ENCODE measurements at places on chromosomes 11 and 22.

DNA sequence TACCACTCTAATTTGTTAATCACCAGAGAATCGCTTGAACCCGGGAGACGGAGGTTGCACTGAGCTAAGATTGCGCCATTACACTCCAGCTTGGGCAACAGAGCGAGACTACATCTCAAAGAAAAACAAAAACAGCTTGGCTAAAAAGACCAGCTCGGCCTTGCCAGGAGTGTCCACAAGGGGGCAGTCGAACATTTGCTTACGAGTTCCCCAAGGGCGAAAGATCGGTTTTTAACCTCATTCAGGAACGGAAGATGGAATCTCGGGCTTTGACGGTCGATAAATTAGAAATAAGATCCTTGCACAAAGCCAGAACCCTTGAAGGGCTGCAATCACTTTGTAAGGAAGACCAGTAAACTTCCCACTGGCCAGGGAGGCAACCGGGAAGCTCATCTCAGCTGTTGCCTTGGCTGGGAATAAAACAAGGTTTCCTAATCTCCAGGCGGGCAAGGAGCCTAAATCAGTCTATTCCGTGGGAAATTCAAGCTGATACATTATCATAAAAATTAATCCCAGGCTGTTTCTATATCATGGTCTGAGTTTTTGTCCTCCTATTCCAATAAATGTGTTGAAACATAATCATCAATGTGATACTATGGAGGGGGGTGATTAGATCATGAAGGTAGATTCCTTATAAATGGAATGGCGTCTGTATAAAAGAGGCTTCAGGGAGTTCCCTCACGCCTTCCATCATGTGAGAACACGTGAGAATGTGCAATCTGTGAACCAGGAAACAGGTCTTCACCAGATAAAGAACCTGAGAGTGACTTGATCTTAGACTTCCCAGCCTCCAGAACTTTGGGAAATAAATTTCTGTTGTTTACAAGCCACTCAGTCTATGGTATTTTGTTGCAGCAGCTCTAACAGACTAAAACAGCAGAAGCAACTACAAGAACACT lies 14.9 kb upstream of the SLC29A2 start:
- DNase-seq: peak; percentile 74

DNA sequence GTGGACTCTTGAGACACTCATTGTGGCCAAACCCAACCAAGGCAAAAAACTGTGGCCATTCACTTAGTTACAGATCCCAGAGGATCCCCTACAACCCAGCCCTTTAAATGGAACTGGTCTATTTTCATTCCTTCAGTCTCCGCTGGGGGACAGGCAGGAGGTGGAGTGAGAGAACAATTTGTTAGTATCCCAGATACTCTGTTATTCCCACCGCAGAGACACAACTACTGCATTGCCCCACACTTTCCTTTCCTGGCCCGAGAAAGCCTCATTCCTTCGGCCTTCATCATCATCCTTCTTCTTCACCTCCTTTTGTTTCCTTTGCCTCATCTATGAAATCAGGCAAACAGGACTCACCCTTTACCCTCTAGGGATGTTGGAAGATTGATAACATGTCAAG lies 191.1 kb downstream of the NTM start:
- DNase-seq: no peak

DNA sequence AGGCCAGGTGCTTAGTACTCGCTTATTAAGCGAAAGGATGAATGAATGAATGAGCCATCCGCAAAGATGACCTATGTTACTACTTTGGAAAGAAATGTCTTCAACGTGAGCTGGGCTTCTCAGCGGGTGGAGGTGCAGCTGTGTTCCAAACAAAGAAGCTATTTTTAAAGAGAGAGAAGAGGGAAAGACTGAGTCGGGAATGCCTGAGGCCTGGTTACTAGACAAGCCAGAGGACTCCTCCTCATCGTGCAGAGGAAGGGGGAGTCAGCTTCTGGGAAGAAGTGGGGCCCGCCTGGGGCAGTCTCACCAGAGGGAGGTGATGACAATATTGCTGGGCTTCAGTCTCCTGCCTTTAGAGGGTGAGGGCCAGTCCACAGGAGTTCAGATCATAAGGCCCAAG lies 30.4 kb upstream of the CD5 start:
- DNase-seq: no peak

- DNase-seq: no peak
Observed at GRCh38 chr11:112196519-112197087, 21.3 kb downstream of the BCO2 start.

GRCh38 chr11:125164091-125164421 lies 495 bp upstream of the PKNOX2 start:
- no peak for DNase-seq

DNA sequence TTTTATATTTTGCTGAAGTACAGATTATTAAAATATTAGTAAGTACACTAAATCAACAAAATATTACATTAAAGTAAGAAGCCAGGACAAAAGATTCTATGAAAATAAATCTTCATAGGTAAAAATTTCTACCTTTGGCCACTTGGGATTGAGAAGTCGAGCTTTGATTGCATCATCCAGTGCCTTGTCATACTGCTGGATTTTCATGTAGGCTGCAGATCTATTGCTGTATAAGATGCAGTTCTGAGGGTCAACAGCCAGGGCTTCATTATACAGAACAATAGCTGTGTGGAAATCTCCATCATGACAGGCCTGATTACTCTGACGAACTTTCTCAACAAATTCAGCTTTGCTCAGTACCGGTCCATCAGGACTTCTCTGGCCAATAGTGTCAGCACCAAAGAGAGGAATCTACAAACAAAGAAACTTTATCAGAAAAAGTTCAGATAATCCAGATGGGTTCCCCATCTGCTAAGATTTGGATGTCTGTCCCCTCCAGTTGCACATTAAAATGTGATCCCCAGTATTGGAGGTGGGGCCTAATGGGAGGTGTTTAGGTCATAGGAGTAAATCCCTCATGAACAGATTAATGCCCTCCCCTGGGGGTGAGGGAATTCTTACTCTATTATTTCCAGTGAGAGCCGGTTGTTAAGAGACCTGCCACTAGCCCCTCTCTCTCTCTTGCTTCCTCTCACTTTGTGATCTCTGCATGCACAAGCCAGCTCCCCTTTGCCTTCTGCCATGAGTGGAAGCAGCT lies 50.0 kb downstream of the TTC28 start:
- DNase-seq: no peak

- DNase-seq: no peak
Observed at GRCh38 chr11:68695531-68695930, 11.2 kb downstream of the GAL start.

DNA sequence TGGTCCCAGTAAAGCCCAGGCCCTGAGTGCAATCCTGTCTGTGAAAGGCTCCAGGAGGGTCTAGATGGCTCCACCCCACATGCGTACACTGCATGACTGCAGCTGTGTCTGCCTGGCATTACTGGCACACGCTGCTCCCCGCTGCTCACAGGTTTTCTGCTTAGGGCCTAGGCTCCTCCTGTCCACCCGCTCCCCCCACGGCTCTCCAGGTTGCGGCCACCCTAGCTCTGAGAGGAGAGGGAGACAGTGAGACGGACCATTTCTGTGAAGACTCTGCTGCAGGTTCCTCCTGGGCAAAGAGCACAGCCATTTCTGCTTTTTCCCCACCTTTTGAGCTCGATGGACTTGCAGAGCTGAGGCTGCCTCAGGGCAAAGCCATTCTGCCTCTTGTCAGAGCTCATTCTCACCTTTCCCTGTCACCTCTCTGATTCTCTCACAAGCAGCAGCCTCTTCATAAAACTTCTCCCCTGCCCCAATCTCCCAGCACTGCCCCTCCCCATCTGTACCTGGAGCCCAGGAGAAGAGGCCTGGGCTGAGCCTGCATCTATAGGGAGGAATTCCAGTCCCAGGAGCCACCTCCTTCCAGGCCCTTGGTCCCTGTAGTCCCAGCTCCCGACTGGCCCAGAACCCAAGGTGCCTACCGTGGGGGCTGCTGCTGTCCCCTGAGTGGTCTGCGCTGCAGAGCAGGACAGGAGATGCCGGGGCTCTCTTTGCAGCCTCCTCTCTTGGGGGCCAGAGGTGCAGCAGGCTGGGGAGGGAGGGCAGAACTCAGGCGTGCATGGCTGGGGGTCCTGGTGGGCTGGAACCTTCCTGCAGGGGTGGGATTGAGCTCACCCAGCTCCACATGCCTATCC lies 433.7 kb upstream of the B3GAT1 start:
- DNase-seq: no peak

GRCh38 chr22:45428391-45429385 lies 15.2 kb downstream of the RIBC2 start:
- no peak for DNase-seq

GRCh38 chr11:66146074-66146473 lies 76.0 kb downstream of the PACS1 start:
- DNase-seq: no peak

DNA sequence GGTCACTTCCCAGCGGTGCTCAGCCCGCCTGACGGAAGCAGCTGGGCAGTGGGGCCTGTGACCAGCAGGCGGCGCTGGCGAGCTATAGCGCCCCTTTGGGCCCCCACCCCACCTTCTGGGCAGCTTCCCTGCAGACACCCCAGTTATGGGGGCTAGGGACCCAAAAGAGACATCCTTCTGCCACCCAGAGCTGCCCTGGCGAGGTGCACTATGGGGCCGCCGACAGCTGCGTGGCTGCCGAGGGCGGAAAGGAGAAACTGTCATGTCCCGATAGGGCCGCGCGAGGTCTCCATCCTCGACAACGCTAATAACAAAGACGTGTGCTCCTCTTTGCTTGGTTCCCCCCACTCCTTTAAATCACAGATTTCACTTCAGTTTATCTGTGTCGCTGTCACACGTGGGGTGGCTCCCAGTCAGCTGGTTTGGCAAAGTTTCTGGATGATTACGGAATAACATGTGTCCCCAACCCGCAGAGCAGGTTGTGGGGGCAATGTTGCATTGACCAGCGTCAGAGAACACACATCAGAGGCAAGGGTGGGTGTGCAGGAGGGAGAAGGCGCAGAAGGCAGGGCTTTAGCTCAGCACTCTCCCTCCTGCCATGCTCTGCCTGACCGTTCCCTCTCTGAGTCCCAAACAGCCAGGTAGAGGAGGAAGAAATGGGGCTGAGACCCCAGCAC lies 673 bp upstream of the MYO7A start:
- DNase-seq: peak; percentile 66

DNA sequence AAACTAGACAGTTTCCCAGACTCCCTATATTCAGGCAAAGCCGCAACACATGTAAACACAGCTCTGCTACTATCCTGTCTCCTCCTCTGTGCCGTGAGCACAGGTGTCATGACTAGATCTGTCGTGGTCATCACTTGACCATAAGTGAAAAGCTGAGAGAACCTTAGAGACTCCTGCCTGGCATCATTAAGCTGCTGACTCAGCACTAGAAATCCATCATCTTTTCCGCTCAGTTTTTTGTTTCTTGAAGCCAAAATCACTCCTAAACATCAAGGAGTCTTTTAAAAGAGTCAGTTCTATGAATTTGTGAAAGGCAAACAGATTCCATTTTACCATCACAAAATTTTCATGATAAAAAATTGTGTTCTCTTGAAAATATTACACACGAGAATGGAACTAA lies 102.5 kb upstream of the TP53AIP1 start:
- no peak for DNase-seq

GRCh38 chr22:26295563-26296126 lies 126.4 kb downstream of the SEZ6L start:
- DNase-seq: no peak
